ENCODE measurements at places on chromosomes 16 and 17. TPM values are rescaled to one million over a fixed set of nuclear protein-coding genes. Genes with fewer than 3 reads are reported as not detected.
A peak's percentile ranks its signal among the peaks of the same experiment; 100 is the strongest.

The LLGL2 gene
- total RNA-seq = 39.7 TPM

The NPIPB4 gene
- 650 TPM for total RNA-seq

The GUCY2D gene
- total RNA-seq = not detected

The NLRP1 gene
- total RNA-seq = 141 TPM

The KRT14 gene
- total RNA-seq = not detected

The LPO gene
- total RNA-seq = not detected

The CD300H gene
- not detected for total RNA-seq

The TBC1D16 gene
- 3.3 TPM for total RNA-seq

The TBC1D3D gene
- total RNA-seq = 2.3 TPM

The SLC5A10 gene
- total RNA-seq = not detected

The GRAPL gene
- 188 TPM for total RNA-seq

The MAPK7 gene
- total RNA-seq = 34.0 TPM

The PTX4 gene
- total RNA-seq = 0.22 TPM

The SLFN11 gene
- 48.1 TPM for total RNA-seq

The MKS1 gene
- total RNA-seq = 16.3 TPM

The CBFA2T3 gene
- total RNA-seq = 58.5 TPM

GRCh38 chr17:42873315-42873714 is 22.3 kb downstream of the AOC3 start:
- DNase-seq = no peak

- no peak for DNase-seq
Measured at GRCh38 chr17:44608727-44609435, 47.4 kb upstream of the MEIOC start.

GRCh38 chr17:18318117-18318516 is 3.0 kb downstream of the SMCR8 start:
- no peak for DNase-seq

DNA sequence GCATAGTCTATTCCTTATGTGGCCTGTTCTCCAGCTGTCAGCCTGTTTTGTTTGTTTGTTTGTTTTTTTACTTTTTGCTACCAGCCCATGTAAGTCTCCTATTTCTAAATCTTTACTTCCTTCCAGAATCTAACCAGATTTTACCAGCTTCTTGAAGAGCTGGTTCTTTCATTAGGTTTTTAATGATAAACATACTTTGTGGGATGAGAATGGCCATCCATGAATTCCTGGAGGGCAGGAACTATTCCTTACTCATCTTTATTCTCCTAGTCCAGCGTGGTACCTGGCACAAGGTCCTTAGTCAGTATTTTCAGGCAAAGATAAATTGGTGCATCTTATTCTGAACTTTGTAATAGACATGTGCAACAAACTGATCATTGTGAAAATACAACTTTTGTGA is 17.3 kb downstream of the RSPRY1 start:
- DNase-seq = no peak

- DNase-seq = peak; percentile 90
Measured at GRCh38 chr16:31700530-31701388, 172.8 kb upstream of the ZNF267 start.

DNA sequence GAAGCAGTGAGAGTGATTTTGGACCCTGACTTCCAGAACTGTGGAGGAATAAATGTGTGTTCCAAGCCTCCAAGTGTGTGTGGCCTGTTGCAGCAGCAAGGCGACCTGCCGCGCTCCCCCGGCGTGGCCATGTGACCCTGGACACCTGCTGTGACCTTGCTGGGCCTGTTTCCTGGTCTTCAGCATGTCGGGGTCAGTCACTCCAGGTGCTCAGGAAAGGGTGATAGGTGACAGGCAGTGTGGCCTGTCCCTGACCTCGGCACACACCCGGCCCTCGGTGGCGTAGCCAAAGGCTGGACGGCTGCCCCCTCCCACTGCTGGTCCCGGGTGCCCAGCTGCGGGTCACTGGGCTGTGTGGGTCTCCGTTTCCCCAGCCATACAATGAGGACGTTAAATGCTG is 31.8 kb upstream of the ZNF469 start:
- no peak for DNase-seq

GRCh38 chr16:55943267-55943666 is 68.1 kb upstream of the CES5A start:
- DNase-seq = no peak

DNA sequence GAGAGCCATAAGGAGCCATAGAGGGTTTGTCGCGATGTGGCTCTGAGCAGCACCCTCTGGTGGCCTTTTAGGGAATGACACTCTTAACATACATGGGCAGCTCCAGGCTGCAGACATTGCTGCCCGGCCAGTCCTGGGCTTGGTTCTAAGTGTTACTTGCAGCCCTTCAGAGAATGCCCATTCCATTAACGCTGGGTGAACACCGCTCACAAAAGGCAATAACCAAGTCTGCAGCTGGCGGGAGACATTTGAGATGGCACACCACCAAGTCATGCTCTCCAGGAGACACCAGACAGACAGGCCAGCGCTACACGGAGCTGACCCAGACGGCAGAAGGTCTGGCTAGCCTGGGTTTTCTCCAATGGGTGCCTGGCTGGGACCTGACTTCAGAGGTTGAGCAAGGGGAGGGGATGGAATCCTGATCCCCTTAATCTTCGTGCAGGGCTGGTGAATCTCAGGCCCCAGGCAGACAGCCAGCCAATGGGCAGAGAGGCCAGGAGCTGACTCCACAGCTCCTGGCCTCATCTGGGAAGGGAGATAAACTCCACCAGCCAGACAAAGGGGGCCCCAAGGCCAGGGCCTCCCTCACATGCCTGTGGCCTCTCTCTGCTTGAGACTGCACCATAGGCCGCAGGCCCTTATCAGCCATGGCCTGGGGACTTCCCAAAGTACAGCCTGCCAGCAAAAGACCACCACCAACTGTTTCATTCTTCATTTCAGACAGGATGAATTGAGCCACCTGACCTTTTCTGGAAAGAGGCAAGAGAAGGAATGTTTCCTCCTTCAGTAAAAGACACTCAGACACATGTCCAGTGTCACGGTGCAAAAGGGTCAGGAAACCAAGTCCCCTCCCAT is 58.8 kb downstream of the ZDHHC7 start:
- DNase-seq = peak; percentile 83

DNA sequence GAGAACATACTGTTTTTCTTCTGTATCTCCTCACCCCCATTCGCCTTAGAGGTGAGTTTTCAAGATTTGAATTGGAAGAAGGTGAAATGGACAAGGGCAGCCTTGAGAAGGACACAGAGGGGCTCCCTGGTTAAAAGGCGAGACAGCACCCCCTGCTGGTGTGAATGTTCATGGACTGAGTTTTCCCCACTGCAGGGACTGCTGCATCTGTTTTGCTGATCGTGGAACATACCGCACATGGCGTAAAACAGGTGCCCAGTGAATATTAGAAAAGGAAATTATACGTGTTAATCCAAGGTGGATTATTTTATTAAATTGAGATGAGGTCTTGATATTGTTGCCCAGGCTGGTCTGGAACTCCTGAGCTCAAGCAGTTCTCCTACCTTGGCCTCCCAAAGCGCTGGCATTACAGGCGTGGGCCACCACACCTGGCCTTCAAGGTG is 54.5 kb downstream of the NDE1 start:
- peak; percentile 76 for DNase-seq

DNA sequence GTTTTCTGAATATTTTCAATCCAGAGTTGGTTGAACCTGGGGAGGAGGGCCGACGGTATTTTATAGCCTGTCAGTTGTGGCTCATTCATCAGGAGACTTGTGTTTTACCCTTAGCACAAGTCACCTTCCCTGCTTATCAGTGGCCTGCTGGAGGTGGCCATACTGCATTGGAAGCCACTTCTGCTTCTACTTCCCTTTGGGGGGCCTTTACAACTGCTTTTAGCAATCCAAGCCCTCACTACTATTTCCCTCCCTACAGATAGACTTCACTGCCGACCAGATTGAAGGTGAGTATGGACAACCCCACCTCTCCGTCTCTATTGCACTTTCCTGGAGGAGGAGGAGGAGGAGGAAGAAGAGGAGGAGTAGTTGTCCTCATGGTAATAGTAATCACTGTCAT is 4.4 kb downstream of the MYL4 start:
- DNase-seq = no peak

- DNase-seq = no peak
Measured at GRCh38 chr17:37081287-37081686, 132.5 kb downstream of the AATF start.

DNA sequence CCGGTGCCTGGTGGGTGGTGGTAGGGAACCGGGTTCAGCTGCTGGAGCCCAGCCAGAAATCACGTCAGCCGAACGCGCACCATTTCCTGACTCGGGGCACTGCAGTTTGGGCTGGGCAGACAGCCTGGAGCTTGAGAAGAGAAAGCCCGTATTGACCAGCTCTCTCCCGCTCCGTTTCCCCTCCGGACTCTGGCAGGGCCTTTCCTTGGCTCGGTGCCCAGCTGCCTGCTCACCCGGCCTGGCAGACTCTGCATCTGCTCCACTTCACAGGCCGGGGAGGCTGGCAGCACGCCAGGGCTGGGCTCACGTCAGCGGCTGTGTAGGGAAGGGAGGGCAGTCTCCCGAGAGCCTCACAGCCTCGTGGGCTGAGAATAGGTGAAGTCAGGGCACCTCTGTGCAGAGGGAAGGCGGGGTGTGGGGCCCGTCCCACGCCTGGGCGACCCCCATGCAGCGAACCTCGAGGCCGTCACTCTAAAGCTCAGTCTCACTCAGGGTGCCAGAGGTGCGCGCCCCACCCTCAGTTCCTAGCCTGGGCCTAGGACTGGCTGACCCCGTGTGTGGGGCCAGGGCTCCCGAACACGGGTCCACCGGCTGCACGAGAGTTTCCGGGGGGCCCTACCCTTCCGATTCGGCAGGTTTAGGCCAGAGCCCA is 59.1 kb downstream of the OR1D5 start:
- DNase-seq = peak; percentile 92

GRCh38 chr17:45405250-45406086 is 27.2 kb downstream of the ARHGAP27 start:
- peak; percentile 20 for DNase-seq

DNA sequence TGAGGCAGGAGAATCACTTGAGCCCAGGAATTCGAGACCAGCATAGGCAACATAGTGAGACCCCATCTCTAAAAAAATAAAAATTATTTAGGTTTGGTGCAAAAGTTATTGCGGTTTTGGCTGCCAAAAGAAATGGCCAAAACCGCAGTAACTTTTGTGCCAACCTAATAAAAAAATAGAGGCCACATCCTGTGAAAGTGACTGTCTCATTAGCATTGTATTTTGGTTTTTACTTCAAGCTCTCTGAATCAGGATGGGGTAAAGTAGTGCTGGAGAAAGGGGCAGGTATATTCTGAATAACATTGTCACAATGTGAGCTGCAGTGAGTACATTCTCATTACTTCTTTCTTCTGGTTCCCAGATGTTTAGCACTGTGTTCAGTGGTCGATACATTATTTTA is 36.0 kb downstream of the ATP6V0A1 start:
- DNase-seq = no peak

DNA sequence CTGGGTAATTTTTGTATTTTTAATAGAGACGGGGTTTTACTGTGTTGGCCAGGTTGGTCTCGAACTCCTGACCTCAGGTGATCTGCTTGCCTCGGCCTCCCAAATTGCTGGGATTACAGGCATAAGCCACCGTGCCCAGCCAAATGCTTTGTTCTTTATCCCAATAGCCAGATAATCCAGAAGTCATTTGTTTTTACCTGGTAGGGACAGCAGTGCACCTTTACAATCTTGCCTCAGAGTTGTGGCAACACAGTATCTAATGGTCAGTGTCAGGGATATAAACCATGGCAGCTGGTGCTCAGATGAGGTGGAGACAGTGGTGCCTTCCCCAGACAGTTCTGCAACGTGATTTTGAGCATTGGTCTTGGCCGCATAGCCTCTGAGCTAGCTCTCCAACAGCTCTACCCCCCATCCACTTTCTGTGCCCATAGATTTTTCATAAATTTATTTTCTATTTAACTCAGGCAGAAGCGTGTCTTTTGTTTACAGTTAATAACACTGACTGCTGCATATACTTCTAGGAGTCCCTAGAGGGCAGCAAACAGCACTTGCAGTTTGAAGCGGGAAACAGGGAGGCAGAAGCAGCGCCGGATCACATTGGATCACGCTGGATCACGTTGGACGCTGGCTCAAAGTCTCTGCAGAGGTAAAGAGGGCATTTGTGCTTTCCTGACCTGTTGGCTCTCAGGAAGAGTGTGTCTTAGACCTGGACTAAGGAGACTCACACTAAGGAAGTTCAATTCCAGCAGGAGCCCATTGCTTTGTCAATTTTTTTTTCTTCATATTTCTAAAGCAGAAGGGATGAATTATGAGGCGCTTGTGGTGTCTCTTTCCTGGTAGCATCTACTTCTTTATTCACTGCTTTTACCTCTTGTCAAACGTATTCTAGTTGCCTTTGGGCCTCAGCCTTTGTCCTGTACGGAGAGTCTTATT is 5.1 kb upstream of the GGT6 start:
- peak; percentile 71 for DNase-seq

- no peak for DNase-seq
Measured at GRCh38 chr17:57381498-57381897, 125.2 kb downstream of the MSI2 start.

GRCh38 chr17:12627781-12628451 is 37.8 kb upstream of the MYOCD start:
- no peak for DNase-seq

GRCh38 chr17:57588086-57588485 is 157.0 kb downstream of the CCDC182 start:
- no peak for DNase-seq

GRCh38 chr16:57051696-57052228 is 40.6 kb upstream of the CPNE2 start:
- DNase-seq = no peak

DNA sequence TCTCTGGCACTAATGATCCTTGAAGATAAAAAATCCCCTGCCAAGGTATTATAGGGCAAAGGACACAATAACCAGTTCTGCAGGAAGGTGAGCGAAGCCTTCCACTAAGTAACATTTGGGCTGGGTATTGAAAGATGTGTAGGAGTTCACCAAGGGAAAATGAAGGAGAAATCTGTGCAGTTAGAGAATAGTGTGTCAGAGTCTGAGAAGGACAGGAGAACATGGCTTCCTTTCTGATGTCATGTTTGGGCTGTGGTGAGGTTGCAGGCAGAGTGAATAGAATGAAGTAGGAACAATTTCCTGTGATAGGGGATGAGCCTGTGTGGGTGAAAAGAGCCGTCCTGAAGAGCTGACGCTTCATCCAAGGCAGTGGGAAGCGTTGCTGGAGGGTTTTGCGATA is 24.1 kb upstream of the CIITA start:
- no peak for DNase-seq

- DNase-seq = no peak
Measured at GRCh38 chr16:55280587-55280986, 43.4 kb upstream of the IRX6 start.

GRCh38 chr17:76744747-76745146 is 6.8 kb downstream of the MFSD11 start:
- DNase-seq = no peak

GRCh38 chr17:962670-963069 is 16.9 kb downstream of the NXN start:
- no peak for DNase-seq
